Caudate nucleus (tissue), 63 donors: ENCODE measurements at places on chromosomes 3 and 15.
A peak's percentile ranks its signal among the peaks of the same experiment; 100 is the strongest.

GRCh38 chr3:194177141-194177540 lies 41.2 kb downstream of the HES1 start:
- DNase-seq, result no peak

DNA sequence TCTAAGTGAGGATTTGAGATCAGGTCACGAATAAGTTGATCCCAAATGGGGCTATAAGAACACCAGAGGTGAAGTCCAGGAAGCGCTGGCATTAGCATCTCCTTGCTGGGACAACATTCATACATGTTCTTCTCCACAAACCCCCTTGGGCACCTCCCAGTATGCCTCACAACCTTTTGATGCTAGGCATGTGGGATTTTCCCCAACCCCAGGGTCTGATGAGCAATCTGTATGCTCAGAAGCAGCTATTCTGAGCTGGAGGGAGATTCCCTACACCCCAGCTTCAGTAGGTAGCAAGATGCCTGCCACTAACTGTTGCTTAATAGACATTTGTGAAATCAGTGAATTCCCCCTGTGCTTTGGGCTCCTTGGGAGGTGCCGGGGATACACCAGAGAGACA lies 32.2 kb downstream of the SLC6A11 start:
- no peak for DNase-seq

DNA sequence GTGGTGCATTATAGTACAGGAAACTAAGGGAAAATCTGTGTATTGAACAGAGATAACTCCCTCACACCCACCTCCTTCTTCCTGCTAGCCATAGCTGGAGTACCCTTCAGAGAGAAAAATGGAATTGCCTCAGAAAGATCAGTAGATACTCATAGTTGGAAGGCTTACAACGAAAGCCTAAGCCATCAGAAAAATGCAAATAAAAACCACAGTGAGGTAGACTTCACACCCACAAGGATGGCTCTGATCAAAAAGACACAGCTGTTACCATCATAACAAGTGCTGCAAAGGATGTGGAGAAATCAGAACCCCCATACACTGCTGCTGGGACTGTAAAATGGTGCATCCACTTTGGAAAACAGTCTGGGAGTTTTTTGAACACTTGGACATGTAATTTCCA lies 7.4 kb upstream of the DLG1 start:
- no peak for DNase-seq

DNA sequence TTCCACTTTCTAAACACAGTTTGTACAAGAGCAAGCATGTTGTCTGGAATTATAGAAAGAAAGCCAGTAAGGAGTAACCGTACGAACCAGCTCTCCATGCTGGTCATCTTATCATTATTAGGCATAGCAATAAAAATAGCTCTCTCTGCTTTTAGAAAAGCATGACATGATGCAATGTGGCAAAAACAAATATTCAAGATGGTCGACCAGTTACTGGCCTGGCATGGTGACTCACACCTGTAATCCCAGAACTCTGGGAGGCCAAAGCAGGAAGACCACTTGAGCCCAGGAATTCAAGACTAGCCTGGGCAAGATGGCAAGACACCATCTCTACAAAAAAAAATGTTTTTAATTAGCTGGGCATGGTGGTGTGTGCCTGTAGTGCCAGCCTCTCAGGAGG lies 2.6 kb upstream of the MAP4 start:
- no peak for DNase-seq

DNA sequence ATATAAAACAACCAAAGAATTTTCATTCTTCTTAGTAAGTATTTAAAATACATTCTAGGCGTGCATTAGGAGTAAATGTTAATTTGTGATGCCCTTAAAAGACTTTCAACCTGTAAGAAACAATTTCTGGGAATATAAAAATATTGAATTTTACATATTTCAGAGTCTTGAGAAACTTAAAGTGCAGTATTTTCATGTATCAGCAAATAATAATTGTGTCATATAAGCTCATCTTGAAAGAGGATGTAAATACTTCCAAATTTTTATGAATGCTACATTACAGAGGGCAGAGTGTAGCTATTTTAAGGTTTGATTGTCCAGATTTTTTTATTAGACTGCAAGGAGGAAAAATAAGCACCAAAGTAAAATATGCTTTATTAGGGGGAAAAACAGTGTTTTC lies 207.1 kb downstream of the VPS13C start:
- DNase-seq, result no peak

DNA sequence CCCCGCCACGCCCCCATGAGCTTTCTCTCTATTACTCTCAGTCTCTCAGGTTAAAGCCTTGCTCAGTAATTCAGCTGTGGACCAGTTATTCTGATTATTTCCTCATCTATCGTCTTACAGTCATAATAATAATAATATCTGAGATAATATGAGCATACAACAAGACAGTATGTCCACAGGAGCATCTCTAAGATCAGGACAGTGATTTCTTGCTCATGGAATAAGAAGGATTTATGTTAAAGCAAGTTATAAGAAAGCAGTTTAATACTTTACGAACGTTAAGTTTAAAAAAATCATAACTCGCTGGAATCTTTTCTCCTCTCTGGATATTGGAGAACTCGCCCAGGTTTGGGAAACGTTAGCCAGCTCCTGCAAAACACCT lies 643 bp upstream of the LMCD1 start:
- no peak for DNase-seq

GRCh38 chr15:48176957-48177356 lies 1.1 kb downstream of the MYEF2 start:
- DNase-seq, result no peak

DNA sequence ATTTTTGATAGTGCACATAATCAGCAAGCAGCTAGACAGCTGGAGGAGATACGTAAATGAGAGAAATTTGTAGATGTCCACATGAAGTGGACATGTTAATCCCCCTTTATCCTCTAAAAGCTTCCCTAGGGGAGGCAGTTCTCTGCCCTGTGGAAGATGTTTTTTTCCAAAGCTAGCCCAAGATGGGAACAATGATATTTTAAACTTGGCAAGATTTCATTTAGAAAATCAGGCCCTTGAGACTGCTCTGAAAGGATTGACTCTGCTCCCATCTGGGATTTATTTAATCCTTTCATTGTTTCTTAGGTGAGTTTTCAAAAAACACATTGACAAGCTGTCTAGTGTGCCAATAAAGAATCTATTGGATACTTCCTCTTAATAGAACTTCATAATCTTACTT lies 92.0 kb downstream of the SYNPR start:
- DNase-seq, result no peak

GRCh38 chr3:36957063-36957462 lies 12.2 kb upstream of the TRANK1 start:
- no peak for DNase-seq

DNA sequence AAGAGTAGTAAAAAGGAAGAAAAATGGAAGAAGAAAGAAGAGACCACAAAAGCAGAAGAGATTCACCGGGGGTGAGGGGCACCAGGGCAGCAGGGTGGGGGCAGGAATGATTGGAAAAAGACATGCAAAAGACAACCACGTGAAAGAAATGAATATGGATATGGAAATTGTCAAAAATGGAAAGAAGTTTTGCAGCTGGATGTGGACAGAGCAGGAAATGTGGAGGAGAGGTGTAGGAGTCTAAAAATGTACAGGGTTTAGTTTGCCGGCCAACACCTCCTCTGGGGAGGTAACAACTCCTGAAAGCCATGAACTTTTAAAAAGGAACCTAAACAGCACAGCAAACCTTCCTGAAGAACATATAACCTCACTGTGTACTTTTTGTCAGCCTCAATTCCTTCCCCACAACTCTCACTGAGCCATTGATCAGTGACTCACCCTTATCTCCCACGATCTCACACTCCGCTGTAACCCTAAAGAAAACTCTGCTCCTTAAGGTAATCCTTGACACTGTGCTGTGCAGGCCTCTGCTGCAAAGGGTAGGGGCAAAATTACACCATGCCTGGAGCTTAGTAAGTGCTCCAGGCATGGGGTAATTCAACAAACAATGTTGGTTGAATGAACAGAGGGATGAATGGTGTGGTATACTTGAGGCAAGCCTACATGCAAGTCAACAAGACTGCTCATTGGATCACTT lies 100.2 kb upstream of the BOC start:
- DNase-seq, result no peak

GRCh38 chr15:40995656-40996055 lies 42.4 kb downstream of the CHAC1 start:
- no peak for DNase-seq

GRCh38 chr3:152139651-152140050 lies 129.1 kb upstream of the MBNL1 start:
- DNase-seq, result no peak

DNA sequence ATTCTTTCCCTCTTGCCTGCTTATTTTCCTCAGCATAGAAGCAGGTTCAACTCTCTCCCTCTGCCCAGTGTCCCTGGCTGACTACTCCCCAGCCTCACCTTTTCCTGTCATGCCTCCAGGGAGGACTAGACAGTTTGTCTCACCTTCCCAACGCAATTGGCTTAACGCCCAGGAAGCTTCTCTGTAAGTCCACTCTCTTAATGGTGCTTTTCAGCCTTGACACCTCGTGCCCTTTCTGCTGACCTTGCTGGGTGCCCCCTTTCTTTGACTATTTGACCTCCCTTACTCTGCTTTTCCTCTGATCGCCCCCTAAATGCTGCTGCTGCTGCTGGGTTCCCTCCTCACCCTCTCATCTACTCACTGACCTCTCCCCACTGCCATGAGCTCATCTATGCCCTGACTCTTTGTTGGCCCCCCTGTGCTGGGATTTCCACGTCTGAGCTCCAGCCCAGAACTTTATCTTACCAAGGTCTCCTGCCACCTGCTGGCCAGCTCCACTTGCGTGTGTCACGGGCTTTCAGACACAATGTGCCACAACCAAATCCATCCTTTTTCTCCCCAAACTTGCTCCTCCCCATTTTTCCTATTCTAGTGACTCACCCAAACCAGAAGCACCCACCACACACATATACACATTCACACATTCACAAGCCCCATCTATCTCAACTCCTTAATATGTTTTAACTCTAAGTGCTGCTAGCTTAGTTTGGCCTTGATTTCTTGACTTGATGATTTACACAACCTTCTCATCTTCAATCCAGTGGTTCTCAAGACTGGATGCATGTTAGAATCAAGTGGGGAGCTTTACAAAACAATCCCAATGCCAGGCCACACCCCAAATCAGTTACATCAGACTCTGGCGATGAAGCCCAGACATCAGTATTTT lies 16.6 kb downstream of the EPB42 start:
- DNase-seq, result no peak

- DNase-seq, result peak; percentile 55
Observed at GRCh38 chr15:45521596-45522327, 793 bp downstream of the SLC30A4 start.

- DNase-seq, result no peak
Observed at GRCh38 chr15:60134609-60135008, 130.5 kb downstream of the FOXB1 start.

- DNase-seq, result no peak
Observed at GRCh38 chr15:39415634-39416033, 165.2 kb upstream of the THBS1 start.

- DNase-seq, result no peak
Observed at GRCh38 chr3:45670991-45671390, 18.2 kb upstream of the SACM1L start.

DNA sequence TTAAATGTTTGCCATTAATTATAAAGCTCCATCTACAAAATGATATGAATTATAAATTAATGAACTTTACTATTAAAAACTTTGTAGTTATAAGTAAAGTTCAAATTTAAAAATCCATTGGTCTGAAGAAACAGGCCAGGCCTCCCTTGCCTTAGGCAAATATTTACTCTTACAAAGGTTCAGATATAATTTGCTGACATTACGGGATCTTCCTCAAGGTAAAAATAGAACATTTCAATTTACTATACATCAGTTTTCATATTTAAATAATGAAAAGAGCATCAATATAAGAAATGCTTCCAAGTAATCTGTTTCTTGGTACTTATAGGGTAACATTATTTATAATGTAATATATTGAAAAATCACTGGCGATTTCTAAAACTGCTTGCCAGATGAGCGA lies 3.7 kb downstream of the CMTM6 start:
- DNase-seq, result no peak

DNA sequence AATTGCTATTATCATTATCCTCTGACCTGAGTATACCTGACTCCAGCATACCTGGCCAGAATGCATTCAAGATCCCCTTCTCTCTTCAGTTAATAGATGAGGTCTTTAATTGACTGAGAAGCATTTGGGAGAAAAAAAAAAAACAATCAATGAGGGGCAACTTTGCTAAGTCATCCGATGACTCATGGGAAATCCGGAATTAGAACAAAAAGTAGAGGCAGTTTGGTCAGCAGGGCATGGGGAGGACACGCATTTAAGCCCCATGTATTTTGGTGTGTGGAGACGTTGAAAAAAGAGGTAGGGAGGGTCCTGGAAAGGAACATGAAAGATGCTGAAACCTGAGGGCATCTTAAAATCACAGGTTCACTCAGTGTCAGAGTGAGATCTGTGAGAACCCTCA lies 256.2 kb downstream of the RORA start:
- DNase-seq, result no peak

DNA sequence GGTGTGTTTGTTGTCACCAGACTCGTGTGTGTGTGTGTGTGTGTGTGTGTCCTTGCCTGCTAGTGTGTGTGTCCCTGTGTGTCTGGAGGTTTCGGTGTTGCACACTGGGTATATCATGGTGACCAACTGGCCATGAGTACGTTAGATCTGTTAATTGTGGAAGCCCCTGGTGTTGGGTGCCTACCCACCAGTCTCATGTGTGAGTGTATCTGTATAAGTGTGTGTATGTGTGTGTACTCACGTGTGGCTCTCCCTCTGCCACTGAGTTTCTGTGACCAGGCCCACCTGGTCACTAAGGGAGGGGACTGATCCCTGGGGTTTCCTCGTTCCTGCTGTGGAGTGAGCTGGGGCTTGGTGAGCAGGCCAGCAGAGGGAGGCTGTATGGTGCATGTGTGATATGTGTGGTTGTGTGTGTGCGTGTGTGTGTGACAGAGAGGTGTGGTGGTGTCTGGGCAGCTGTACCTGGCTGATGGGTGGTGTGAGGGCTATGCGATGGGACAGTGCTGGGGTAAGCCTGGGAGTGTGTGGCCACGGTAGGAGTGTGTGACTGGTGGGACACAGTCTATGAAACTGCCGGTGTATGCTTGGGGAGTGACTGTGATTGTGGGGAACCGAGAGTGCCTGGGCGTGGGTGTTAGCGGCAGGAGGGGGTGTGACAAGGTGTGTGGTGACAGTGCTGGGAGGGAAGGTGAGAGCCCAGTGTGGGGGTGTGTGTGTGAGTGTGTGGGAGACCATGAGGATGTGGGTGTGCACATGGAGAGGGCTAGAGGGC lies 1.8 kb downstream of the PRKCD start:
- DNase-seq, result no peak

DNA sequence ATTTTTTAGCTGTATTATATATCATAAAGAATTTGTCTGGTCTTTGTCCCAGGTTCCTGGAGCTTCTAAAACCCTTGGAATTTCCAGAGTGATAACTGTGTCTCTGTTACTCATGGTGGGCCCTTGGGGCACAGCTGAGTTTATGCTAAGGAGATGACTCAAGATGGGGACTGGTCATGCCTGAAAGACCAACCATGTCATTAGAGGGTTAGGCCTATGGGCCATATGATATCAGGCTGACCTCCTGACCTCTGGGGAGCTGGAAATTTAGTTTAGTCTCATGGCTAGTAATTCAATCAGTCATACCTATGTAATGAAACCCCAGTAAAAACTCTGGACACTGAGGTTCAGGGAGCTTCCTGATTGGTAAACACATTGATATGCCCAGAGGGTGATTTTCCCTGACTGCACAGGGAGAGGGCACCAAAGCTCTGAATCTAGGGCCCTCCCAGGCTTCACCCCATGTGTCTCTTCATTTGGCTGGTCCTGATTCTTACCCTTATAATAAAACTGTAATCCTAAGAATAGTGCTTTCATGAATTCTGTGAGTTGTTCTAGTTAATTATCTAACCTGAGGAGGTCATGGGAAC lies 69.6 kb downstream of the EEFSEC start:
- DNase-seq, result no peak

- DNase-seq, result no peak
Observed at GRCh38 chr15:91407269-91407889, 307.3 kb downstream of the SV2B start.
